A549 treated with Mapracorat at 1 μM for 4 hours (cell line): ENCODE measurements at places on chromosomes 6 and 20. TPM values are rescaled to one million over a fixed set of nuclear protein-coding genes. Genes with fewer than 3 reads are reported as not detected.

Gene EDN3
- total RNA-seq, result 2.8 to 3.3 TPM (median 3.0 TPM) in 5 replicates

Gene HLA-DRB1
- 0.11 TPM in 1 of 5 replicates, not detected in the others for total RNA-seq

Gene SLC22A7
- not detected in 5 replicates for total RNA-seq

Gene RBM38
- 23.6 to 36.6 TPM (median 33.1 TPM) in 5 replicates for total RNA-seq

Gene SS18L1
- 6.1 to 10.7 TPM (median 9.4 TPM) in 5 replicates for total RNA-seq
